Left colon (tissue), 2 donors: ENCODE measurements at places on chromosomes 2 and 18.

DNA sequence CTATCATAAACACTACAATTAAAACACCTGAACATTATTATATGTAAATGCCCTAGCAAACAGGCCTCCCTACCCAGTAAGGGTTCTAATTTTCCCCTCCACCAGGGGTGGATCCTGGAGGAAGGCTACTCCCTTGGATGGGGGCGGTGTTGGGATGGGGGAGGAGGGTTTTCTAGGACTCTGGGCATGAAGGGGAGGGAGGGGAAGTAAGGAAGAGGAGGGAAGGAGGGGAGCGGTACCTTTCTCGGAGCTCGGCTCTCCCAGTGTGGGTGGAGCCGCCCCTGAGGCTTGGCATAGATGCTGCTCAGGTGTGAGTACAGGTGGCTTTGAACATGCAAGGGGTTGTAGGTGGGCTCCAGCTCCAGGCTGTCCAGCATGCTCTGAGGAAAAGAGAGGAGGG lies 5.4 kb downstream of the DOK1 start:
- no peak for DNase-seq

- no peak for DNase-seq
Observed at GRCh38 chr2:28420722-28421121, 28.1 kb downstream of the FOSL2 start.

GRCh38 chr2:66872986-66873754 lies 438.2 kb downstream of the MEIS1 start:
- DNase-seq, result no peak

GRCh38 chr18:62498616-62499262 lies 24.1 kb upstream of the ZCCHC2 start:
- DNase-seq, result no peak

DNA sequence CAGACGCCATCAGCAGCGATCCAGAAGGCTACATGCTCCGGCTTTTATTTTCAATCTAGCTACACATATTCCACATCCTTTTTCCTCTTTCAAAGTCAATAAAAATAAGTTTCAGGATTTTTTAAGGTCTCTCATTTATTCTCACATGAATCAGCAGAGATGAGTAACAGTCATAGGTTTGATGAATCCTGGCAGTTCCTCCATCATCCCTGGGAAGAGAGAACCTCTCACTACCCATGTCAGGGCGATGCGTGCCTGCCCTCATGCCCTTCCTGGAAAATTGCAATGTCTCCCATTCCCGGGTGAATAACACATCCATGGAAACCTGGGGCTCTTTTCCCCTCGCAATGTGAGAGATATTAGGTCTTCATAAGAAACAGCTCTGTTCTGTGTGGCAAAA lies 301.1 kb upstream of the SMIM21 start:
- no peak for DNase-seq

DNA sequence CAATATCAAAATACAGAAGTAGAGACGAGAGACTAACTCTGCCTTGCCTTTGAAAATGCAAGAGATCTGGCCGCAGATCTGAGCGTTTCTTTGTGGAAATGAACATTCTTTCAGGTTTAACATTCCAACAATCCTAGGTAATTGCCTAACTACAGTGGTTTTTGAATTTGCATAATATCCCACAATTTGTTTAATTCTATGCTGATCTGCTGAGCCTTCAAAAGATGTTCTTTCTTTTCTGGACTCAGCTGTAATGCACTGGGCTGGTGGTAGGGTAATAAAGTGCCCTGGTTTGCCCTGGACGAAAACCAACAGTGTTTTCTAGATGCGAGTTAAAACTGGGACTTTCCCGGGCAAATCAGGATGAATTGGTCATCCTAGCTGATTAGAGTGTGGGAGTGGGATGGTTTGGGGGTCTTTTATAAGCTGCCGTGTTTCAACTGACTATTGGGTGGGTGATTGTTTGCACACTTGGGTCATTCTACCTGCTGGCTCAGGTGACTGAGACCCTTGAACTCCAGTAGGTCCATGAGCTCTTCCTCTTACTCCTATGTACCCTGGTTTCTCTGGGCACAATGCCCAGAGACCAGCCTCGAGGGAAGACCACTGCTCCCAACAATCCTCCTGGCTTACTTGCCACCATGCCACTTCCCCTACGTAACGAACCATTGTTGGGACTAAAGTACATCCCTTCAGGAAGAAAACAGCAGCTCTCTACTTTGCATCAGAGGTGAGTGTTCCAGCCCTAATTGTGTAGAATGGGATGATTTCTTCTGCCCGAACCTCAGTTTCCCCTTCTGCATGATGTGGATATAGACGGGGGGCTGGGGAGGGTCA lies 3.4 kb upstream of the PAX8 start:
- DNase-seq, result no peak

DNA sequence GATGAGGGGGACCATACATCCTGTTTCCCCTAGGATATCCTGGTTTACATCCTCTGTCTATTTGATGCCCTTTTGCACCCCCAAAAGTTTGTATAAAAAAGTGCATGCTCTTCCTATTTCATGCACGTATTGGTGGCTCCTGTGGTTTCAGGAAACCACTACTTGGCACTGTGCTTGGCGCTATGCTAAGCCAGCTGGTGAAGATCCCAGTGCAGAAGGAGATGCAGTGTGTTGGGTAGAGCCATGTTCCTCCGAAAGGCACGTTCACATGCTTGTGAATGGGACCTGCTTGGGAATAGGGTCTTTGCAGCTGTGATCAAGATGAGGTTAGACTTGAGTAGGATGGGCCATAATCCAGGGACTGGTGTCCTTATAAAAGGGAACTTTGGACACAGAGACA lies 419.7 kb downstream of the GALR1 start:
- no peak for DNase-seq

DNA sequence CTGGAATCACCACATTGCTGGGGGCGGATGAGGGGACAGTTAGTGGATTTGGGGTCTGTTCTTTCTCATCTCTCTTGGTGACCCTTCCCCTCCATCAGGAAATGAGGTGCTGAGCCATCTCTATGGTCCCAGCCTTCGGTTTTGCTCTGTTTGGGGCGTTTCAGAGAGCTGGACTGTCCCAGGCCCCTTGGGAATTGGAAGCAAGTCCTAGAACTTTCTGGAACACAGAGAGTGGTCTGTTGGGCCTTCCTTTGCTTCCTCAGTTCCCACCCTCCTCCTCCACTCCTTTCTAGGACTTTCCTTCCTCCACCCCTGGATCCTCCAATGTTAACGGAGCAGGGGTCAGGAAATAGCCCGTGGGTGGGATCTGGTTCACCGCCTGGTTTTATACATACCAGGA lies 17.0 kb downstream of the RRM2 start:
- no peak for DNase-seq

DNA sequence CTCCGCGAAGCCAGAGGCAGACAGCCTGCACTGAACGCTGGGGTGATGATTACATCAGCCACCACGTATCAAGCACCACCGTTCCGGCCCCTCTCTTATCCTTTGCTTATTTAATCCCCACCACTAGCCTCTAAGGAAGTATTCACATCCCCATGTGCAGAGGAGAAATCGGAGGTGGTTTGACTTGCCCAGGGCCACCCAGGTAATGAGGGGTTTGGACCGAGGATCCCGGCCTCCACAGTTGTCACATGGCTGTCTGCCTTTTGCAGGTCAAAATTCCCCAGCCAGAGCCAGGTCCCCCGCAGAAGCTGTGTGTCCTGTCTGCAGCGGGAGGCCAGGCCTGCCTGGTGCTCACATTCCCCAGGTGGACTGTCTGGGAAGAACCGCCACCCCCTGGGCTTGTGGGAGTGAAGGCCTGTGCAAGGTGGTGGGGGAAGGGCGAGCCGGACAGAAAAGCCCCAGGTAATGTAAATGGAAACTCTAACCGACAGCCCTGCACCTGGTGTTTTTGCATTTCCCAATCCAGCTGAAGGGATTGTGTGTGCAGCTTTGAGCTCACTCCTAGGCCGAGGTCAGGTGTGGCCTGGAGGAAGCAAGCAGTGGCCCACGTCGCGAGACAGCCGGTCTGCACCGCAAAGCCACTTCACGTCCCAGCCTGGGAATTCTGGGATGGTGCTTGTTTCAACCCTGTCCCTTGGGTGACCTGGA lies 108.5 kb upstream of the ID2 start:
- DNase-seq, result no peak

DNA sequence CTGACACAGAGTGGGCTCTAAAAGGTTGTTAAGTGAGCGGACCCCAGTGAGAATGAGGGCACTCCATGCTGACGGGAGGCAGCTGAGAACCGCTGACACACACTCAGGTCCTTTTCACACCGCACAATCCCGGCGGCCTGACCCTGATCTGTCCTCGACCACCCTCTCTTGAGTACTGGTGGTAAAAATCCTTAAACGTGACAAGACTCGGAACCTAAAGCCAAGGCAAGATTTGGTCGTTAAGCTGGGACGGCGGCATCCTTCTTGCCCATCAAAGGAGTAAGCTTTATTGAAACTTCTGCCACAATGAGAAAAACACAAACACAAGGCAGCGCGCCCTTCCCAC lies 569 bp downstream of the TMX3 start:
- DNase-seq, result no peak

DNA sequence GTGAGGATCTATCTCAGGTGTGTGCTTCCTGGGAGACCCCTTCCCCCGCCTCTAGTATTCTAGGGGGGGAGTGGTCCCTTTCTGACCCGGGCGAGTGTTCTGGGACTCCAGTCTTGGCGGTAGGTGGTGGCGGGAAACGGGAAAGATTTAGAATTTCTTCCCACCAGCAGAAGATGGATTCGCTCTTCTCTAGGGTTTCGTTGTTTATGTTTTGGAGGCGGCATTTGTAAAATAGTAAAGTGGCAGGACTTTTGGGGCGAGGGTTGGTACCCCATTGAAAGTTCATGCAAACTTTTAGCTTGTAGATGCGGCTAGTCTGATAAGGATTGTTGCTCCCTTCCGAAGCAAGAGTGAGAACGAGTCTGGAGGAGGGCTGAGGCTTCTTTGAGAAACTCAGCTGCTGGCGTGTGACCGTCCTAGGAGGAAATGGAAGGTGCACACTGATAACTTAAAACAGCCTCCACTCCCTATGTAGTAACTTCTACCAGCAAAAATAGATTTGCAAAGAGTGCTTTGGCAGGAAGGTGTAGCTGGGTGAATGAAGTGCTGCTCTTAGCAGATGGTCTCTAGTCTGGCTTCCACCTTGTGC lies 412 bp downstream of the GPD2 start:
- DNase-seq, result peak; percentile 40

GRCh38 chr2:177117755-177118154 lies 94.8 kb upstream of the HNRNPA3 start:
- DNase-seq, result no peak

- DNase-seq, result no peak
Observed at GRCh38 chr2:37587817-37588216, 83.6 kb downstream of the CDC42EP3 start.

DNA sequence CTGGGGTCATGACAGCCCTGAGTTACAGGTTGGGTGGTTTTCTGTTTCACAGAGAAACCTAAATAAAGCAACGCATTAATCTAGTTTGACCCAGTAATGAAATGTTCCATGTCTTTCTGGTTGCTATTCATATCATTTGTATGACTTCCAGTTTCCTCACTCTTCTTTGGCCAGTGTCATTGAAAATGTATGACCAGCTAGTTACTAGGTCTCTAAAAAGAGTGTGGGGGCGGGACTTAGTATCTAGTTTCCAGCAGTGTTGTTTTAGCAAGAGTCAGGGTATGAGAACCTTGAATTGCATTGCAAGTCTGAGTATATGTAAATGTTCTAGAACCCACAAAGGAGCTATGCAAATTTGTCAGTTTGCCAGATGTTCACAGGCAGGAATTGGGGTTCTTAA lies 47.7 kb downstream of the SLC9A2 start:
- no peak for DNase-seq

GRCh38 chr2:163934131-163934530 lies 198.3 kb upstream of the FIGN start:
- no peak for DNase-seq

DNA sequence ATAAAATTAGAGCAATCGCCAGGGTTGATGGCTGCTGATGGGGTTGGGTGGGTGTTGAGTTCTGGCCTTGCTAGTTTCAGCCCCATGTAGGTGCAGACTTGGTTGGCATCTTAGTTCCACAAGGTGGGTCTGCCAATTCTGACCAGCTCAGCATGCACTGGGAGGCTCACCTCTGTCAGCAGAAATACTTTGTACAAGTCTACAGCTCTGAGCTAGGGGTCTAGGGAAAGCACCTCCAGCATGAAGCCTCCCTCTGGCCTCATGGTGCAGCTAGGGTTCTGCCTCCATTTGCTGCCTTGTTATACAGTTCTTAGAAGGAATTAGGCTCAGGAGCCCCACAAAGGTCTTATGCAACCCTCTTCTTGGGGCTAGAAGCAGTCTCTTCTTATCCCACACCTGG lies 278.9 kb upstream of the HDAC4 start:
- DNase-seq, result no peak

- no peak for DNase-seq
Observed at GRCh38 chr2:120278901-120279300, 26.2 kb downstream of the RALB start.
